ENCODE measurements at places on chromosomes 7 and 10. TPM values are rescaled to one million over a fixed set of nuclear protein-coding genes. Genes with fewer than 3 reads are reported as not detected.

DNA sequence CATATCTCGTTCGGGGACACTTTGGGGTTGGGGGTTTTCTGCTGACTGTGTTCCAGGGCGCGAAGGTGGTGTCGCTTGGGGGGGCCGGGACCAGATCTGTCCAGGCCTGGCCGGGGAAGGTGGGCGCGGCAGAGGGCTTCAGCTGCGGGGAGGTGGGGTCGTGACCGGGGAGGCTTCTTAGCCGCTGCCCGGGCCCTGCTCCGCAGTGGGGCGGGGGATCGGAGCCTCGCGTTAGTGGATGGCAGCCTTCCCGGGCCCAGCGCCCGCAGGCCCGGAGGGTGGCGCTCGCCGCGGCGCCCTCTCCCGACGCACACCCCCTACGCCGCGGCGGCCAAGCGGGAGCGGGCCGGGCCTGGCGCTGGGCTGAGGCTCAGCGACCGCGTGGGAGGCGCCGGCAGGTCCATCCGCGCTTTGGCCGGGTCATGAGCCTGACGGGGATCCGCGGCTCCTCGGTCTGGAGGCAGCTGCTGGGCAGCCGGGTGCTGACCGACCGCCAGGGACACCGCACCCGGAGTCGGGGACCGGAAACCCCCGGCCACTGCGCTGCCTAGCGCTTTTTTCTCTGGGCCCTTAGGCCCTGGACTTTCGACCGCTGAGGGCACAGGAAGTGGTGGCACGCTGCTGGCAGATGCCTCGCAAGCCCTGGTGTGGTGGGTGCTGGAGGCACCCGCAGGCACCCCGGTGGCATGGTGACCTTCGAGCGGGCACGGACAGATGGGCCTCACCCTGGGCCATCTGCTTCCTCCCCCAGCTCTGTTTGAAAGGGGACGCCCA is 1.2 kb downstream of the AGAP3 start:
- ATAC-seq: peak; percentile 44

Gene VPS37D
- total RNA-seq: 0.15 TPM

Gene ITPRID1
- not detected for total RNA-seq

- ATAC-seq: no peak
These were observed 50.0 kb upstream of the KCNMA1 start for GRCh38 chr10:77687621-77688020.

Gene FAM241B
- total RNA-seq: 16.0 TPM

Gene AP3M1
- 32.5 TPM for total RNA-seq

DNA sequence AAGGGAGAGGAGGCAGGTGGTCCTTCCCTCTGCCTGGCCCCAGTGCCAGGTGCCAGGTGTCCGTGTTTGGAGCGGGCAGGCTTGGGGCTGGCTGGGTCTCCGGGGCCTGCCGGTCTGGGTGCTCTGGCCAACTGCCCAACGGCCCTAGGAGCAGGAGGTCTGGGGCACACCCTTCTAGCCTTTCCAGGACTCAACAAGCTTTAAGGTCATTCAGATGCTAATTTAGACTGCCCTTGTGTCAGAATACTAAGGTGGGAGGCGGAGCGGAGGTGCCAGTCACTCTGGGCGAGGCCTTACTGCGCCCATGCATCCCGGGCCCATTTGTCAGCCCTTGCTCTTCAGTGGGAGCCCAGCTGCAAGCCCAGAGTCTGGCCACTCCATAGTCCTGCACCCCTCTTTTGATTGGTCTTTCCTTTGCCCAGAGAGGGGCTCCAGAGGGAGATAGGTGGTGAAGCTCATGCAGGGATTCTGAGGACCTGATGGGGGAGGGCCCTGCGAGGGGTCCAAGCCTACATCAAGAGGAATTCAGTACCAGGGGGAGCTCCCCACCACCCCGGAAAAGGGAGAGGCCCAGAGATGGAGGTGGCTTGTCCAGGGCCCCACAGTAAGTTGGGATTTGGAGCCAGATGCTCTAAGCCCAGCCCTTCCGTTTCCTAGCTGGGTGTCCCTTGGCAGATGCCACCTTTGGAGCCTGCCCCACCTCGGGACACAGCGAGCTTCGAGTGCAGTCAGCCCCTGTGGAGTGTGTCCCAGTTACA is 1.3 kb downstream of the PGAM2 start:
- ATAC-seq: no peak

- ATAC-seq: no peak
These were observed 219.8 kb downstream of the MAD1L1 start for GRCh38 chr7:2012981-2013380.

Gene STEAP4
- not detected for total RNA-seq

- no peak for ATAC-seq
These were observed 66.7 kb downstream of the PFKFB3 start for GRCh38 chr10:6269432-6269831.

DNA sequence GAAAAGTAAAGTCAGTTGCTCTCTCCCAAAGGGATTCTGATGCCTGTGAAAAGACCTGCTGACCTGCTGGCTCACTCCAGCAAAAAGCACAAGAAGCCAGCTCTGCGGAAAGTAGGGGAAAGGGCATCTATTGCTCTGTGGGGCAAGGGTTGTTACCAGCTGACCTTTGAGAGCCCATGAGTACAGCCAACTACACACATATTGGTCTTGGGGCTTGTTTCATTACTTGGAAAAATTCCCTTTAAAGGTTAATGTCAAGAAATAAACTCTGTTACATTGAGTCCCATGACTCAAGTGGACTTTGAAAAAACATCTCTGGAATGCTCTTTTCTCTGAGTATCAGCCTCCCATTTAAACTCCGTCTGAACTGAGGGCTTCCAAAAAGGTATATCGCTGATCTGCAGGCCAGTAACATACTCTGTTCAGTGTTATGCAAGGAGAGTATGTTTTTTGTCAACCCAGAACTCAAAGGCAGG is 53.2 kb downstream of the PANK1 start:
- ATAC-seq: no peak

- ATAC-seq: no peak
These were observed 87.9 kb downstream of the PAXIP1 start for GRCh38 chr7:154914996-154915380.

GRCh38 chr7:2820508-2820934 is 23.6 kb downstream of the GNA12 start:
- no peak for ATAC-seq

GRCh38 chr10:5862360-5862961 is 27.2 kb downstream of the ANKRD16 start:
- peak; percentile 89 for ATAC-seq

Gene PIP
- not detected for total RNA-seq

Gene CRPPA
- total RNA-seq: 0.93 TPM

- no peak for ATAC-seq
These were observed 48.9 kb downstream of the PARD3 start for GRCh38 chr10:34766266-34766600.

GRCh38 chr10:58026036-58026435 is 241.7 kb downstream of the IPMK start:
- no peak for ATAC-seq

Gene AOC1
- total RNA-seq: not detected

Gene UPK3BL2
- total RNA-seq: 45.7 TPM

DNA sequence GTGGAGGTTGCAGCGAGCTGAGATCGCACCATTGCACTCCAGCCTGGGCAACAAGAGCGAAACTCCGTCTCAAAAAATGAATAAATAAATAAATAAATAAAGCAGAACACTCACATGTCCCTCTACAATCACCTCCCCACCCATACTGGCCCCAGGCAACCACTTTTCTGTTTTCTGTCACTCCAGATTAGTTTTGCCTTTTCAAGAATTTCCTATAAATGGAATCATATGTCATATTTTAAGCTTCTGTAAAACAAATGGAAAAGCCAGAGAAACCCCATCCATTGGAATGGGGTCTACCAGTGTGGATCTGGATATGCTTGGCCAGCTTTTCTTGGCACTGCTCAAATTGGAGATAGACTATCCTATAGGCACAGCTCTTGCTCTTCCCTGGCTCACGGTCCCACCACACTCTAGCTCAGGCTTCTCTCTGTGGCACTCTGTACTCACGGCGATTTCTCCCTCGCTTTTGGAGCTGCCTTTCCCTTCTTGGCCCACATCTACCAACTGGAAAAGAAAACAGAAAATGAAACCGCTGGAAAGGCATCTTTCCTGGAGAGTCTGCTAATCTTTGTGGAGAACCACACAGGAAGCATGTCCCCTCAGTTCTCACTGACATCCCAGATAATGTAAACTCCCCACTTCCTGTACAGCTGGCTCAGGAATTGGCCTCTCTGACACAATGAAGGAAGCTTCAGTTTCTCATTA is 210.1 kb downstream of the JCAD start:
- no peak for ATAC-seq
